ENCODE measurements at places on chromosomes 2 and 18.

- no peak for DNase-seq
Observed at GRCh38 chr2:27291865-27292264, 9.6 kb downstream of the TRIM54 start.

DNA sequence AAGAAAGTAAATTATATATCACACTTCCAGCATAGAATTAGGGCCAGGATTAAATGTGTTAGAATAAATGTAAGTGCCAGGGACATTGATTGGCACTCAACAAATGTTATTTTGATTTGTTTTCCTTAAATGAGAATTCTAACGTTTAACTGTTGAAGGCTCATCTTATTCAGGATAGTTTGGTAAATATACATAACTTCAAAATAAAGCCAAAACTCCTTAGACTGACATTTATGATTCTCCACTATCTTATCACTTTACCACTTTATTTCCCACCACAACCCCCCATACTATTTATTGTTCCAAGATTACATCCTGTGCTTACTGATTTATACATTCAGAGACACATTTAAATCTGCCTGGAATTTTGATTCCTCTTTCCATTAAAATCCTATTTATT, 769.5 kb upstream of the CDH2 start:
- DNase-seq: no peak

GRCh38 chr18:32595832-32596231, 125.2 kb upstream of the GAREM1 start:
- no peak for DNase-seq

- DNase-seq: no peak
Observed at GRCh38 chr2:72139874-72140620, 7.6 kb downstream of the CYP26B1 start.

- DNase-seq: no peak
Observed at GRCh38 chr2:211281430-211282073, 725.2 kb downstream of the CPS1 start.

DNA sequence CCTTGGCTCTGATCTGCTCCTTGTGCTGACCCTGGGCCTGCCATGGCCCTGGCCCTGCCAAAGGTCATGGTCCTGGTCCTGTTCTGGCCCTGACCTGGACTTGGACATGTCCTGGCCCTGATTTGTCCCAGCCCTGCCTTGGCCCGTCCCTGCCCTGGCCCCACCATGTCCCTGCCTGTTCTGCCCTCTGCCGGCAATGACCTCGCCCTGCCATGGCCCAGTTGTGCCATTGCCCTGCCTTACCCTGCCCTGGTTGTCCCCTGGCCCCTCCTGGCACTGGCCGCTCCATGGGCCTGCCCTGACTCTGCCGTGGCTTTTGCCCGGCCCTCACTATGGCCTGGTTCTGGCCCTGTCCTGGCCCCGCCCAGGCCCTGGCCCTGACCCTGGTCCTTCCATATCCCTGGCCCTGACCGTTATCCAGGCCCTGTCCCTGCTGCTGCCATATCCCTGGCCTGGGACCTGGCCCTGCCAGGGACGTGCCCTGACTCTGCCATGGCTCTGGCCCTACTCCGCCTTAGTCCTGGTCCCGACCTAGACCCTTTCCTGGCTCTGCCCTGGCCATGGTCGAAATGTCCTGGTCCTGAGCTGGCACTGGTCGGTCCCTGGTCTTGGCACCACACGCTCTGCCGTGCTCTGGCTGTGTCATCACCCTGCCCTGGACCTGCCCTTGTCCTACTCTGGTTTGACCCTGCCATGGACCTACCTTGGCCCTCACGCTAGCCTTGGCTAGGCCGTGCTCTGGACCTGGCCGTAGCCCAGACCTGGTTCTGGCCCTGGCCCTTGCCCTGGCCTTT, 6.8 kb upstream of the ANKRD62 start:
- no peak for DNase-seq

DNA sequence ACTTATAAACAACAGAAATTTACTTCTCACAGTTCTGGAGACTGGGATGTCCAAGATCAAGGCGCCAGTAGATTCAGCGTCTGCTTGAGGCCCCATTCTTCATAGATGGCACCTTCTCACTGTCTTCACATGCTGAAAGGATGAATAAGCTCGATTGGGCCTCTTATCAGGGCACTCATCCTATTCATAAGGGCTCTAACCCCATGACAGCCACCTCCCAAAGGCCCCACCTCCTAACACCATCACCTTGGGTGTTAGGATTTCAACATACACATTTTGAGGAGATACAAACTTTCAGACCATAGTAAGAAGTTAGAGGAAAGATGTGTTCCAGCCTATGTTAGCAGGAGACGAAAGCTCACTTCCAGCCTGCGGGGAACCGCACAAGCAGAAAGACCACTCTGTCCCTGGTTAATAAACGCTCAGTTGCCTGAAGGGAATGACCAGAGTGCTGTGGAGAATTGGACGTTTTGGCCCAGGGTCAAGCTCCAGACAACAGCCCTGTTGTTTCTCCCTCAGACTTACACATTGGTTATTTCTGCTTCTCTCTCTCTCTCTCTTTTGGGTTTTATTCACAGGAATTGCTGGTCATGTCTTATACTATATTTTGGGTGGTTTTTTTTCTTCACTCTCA, 90.3 kb downstream of the MAPRE2 start:
- DNase-seq: no peak

GRCh38 chr2:16055848-16056580, 115.7 kb downstream of the MYCN start:
- no peak for DNase-seq

GRCh38 chr18:37636831-37637477, 71.4 kb upstream of the CELF4 start:
- no peak for DNase-seq

- DNase-seq: peak; percentile 42
Observed at GRCh38 chr2:199459286-199460100, 1.8 kb upstream of the SATB2 start.

GRCh38 chr2:167924556-167924955, 322.8 kb downstream of the STK39 start:
- no peak for DNase-seq
